Activated CD8-positive, alpha-beta T cell treated with anti-CD3 and anti-CD28 coated beads, Interleukin-2, amount 10 ng/mL, durations not matched to agents 7 days and 5 days (primary cell): ENCODE measurements at places on chromosomes 6 and 20.

- no peaks in the 10 kb centered on the region for H3K4me1 ChIP-seq
- no peak overlapping the region for H3K4me3 ChIP-seq
- H3K27me3 ChIP-seq, result peaks cover 3% of the 10 kb centered on the region
These were observed 292.1 kb downstream of the CDC5L start for GRCh38 chr6:44679438-44680201.

DNA sequence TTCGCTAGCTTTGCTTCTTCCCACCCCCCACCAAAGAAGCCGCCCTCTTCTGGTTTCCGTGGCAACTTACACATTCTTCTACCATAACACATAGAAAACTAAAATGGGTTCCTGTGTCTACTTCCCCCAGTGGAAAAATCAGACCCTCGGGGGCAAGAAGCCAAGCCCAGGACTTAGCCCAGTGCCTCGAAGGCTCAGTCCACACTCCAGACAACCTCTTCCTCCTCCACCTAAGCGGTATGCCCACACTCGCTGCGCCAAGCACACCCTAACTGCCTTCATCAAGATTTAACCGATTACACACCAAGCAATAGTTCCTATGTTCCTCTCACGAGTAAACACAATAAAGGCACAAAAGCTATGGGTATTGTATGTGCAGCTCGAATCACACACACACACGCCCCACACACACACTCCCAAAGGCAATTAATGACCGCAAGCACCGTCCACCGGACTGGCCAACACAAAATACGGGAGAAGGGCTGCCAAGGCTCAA, 537 bp downstream of the PPIL4 start:
- peaks cover 5% of the 10 kb centered on the region for H3K27me3 ChIP-seq
- H3K4me3 ChIP-seq, result peak overlapping the region; percentile 92
- H3K4me1 ChIP-seq, result peaks cover 30% of the 10 kb centered on the region
- peaks cover 3% of the 10 kb centered on the region for H3K36me3 ChIP-seq
- H3K27ac ChIP-seq, result peak overlapping the region; percentile 97
- DNase-seq, result peak; percentile 79

DNA sequence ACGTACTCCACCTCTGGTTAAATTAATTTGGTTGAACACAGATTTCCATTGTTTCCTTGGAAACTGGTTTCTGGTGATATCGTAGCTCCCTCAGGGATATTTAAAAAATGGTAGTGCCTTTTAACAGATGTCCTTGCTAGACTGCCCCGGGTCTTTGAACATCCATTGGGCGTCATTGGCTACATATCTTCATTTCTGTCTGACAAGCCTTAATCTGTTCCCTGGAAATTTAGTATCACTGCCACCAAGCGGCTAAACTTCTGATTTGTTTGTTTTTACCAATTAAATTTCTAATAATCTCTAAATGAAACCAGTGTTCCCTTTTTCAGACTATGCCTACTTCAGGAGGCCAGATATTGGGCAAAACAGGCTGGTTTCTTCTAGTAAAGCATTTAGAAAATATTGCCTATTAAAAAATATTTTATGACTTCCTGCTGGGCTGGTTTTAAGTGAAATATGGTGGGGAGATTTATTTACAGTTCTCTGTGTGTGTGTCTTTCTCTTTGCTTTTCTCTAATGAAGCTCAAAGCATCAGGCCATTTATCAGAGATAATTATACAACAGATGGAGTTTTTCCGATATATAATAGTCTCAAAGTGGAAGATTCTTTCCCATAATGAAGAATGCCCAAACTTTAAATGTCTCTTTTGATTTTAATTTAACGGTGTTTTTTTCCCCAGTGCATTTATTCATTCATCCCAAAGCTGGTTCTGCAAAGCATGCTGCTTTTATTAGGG, 249.5 kb downstream of the ZFAND3 start:
- H3K4me1 ChIP-seq, result no peaks in the 10 kb centered on the region
- no peak overlapping the region for H3K4me3 ChIP-seq
- H3K27ac ChIP-seq, result no peak overlapping the region
- no peaks in the 10 kb centered on the region for H3K27me3 ChIP-seq
- no peak for DNase-seq
- H3K36me3 ChIP-seq, result peaks cover 12% of the 10 kb centered on the region

DNA sequence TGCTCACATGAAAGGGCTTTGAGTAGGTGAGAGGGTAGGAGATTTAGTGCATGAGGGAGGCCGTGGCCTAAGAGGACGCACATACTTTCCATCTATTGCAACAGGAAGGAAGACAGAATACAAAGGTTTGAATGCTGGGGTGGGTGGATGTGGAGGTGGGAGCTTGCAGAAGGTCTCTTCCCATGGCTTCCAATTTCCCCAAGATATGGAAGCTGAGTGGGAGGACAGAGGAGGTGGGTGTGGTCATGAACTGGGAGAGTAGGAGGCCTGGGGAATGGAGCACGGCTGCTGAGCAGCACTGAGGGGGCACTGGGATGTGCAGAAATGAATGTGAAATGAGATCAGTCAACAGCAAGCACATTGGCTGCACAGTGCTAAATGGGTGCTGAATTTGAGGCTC, 70.3 kb downstream of the SCML4 start:
- peaks cover 43% of the 10 kb centered on the region for H3K4me1 ChIP-seq
- H3K27ac ChIP-seq, result no peak overlapping the region
- no peak overlapping the region for H3K4me3 ChIP-seq
- DNase-seq, result no peak
- peaks cover 42% of the 10 kb centered on the region for H3K36me3 ChIP-seq

GRCh38 chr6:30485236-30485635, 4.1 kb upstream of the HLA-E start:
- H3K27ac ChIP-seq, result no peak overlapping the region
- no peak overlapping the region for H3K4me3 ChIP-seq
- peaks cover 30% of the 10 kb centered on the region for H3K27me3 ChIP-seq
- peaks cover 34% of the 10 kb centered on the region for H3K4me1 ChIP-seq
- no peak for DNase-seq
- peaks cover 12% of the 10 kb centered on the region for H3K36me3 ChIP-seq

DNA sequence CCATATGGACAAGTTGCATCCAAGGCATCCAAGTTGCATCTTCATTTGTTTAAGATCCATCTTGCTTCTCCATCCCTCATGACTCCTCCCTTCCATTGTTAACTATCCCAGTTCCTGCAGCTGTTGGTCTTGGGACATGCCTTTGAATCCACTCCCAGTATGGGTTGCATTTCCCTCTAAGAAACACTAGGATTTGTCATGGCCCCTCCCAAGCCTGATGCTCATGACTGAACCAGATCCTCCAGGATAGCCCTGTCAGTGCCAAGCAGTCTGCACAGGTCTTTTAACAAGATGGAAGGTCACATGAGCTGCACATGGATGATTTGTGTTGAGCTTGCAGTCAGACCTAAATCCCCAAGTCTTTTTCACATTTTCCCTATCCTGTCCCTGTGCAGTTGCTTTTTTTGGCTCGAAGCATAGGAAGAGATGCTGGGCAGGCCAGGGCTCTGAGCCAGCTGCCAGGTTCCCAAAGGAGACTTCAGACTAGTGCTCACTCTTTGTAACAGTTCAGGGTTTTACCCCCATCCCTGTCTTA, 4.2 kb downstream of the PPP2R5D start:
- no peaks in the 10 kb centered on the region for H3K27me3 ChIP-seq
- DNase-seq, result no peak
- no peak overlapping the region for H3K27ac ChIP-seq
- H3K4me1 ChIP-seq, result peaks cover 34% of the 10 kb centered on the region

DNA sequence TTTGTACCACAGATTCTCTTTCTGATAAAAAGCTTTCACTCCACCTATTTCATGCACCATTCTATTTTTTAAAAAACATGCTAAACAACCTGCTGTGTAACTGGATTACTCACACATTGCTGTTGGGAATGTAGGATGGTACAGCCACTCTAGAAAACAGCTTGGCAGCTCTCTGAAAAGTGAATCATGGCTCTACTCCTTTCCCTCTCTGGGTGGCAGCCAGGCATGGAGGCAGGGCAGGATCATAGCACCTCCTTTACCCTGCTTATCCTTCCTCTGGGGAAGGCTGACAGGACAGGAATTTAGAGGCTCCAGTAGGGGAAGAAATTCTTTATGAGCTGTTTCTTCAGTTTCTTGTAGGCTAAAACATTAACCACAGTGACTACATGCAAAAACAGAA, 6.7 kb upstream of the VNN2 start:
- peaks cover 11% of the 10 kb centered on the region for H3K36me3 ChIP-seq
- no peaks in the 10 kb centered on the region for H3K27me3 ChIP-seq
- H3K27ac ChIP-seq, result no peak overlapping the region

DNA sequence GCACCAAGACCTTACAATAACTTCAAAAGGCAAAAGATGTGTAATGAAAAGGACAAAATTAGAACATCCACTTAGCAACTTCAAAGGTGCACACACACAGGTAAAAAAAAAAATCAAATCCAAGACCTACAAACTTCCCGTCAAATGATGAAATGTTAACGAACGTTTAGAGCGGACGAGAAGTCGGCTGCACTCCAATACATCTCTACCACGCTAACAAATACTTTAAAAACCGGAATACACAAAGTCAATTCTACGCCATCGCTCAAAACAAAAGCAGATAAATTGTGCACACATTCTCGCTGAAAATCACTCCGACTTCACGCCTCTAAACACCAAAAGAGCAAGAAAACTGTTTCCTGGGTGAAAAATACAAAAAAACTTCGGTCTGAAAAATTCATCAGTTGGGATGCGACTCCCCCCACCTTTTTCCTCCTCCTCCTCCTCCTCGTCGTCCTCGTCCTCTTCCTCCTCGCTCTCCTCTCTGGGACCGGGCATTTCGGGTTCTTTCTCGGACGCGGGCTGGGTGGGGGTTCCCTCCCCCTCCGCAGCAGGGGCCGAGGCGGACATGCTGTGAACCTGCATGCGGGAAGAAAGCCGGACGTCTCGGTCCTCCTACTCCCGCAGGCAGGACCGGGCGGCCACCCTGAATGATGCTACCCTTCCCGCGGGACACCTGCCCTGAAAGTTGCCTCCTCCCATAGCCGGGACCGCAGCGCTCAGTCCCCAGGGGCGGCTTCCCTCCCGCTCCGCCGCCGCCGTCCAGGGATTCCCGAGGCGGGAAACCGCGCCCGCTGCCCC, 712 bp downstream of the DEK start:
- H3K4me3 ChIP-seq, result peak overlapping the region; percentile 86
- no peaks in the 10 kb centered on the region for H3K27me3 ChIP-seq
- H3K4me1 ChIP-seq, result peaks cover 47% of the 10 kb centered on the region
- peaks cover 53% of the 10 kb centered on the region for H3K36me3 ChIP-seq
- DNase-seq, result peak; percentile 41

- peaks cover 5% of the 10 kb centered on the region for H3K27me3 ChIP-seq
- H3K27ac ChIP-seq, result no peak overlapping the region
- no peak overlapping the region for H3K4me3 ChIP-seq
- no peaks in the 10 kb centered on the region for H3K4me1 ChIP-seq
These were observed 178.4 kb downstream of the QKI start for GRCh38 chr6:163592872-163593271.

GRCh38 chr6:32885698-32886286, 31.8 kb downstream of the PSMB9 start:
- H3K4me1 ChIP-seq, result peaks cover 2% of the 10 kb centered on the region
- no peak for DNase-seq
- H3K27ac ChIP-seq, result no peak overlapping the region

DNA sequence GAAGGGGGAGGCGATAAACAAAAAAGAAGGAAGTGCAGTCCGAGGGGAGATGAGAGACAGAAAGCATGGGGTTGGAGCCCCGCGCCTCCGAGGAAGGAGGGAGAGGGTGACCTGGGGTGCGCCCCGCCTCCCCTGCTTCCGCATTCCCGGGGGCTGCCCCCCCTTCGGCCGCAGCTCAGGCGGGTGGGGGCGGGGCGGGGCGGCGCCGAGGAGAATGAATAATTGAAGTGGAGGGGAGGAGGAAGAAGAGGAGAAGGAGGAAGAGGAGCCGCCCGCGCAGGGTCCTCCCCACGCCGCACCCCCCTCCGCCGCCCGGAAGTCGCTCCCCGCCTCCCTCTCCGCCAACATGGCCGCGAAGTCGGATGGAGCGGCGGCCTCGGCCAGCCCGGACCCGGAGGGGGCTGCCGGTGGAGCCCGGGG, at the start of gene XKR7:
Gene XKR7, plus strand, starts transcription at position 322 of the 420 bp plus-strand sequence. Its CDS starts 25 bp downstream, at position 347.
- H3K27me3 ChIP-seq, result peaks cover 40% of the 10 kb centered on the region
- peaks cover 6% of the 10 kb centered on the region for H3K4me1 ChIP-seq
- H3K36me3 ChIP-seq, result no peaks in the 10 kb centered on the region
- no peak within 1 kb of the TSS for H3K27ac ChIP-seq

- H3K4me3 ChIP-seq, result no peak overlapping the region
- H3K36me3 ChIP-seq, result peaks cover 5% of the 10 kb centered on the region
- H3K27me3 ChIP-seq, result no peaks in the 10 kb centered on the region
- H3K27ac ChIP-seq, result no peak overlapping the region
- DNase-seq, result no peak
- H3K4me1 ChIP-seq, result peaks cover 7% of the 10 kb centered on the region
These were observed 27.8 kb downstream of the ACSS2 start for GRCh38 chr20:34904202-34904621.

GRCh38 chr20:57882451-57883161, 172.8 kb upstream of the PMEPA1 start:
- DNase-seq, result no peak
- H3K36me3 ChIP-seq, result no peaks in the 10 kb centered on the region
- H3K27me3 ChIP-seq, result peaks cover 8% of the 10 kb centered on the region

- H3K4me3 ChIP-seq, result no peak overlapping the region
- no peak for DNase-seq
- no peak overlapping the region for H3K27ac ChIP-seq
- H3K27me3 ChIP-seq, result peaks cover 6% of the 10 kb centered on the region
These were observed 41.4 kb upstream of the CLIC5 start for GRCh38 chr6:46056906-46057529.

DNA sequence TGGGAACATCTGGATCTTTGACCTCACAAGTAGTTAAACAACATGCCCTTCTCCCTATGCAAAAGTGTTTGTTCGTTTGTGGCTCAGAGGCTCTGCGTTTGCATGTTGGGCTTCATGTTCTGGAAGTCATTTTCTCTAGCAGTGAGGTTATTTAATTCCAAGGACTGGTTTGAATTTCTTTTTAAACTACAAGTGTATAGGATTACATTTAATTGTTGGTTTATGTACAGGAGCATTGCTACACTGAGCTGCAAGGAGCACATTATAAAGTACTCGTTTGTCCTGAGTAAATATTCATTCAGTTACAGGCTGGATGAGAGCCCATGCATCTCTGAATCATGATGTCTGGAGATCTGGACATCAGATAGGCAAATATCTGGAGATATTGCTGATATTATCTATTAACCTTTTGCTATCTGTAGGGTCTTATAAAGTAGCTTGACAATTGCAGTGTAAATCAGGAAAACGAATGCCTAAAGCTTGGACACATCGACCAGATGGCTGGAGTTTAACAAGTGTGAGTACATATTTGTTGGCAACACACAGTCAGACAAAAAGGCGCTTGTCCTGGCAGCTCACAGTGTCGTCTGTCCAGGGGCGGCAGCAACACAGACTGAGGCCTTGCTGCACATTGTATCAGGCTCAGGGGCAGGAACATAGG, 84.6 kb downstream of the PDE7B start:
- H3K36me3 ChIP-seq, result no peaks in the 10 kb centered on the region
- DNase-seq, result no peak
- H3K4me3 ChIP-seq, result no peak overlapping the region
- H3K4me1 ChIP-seq, result no peaks in the 10 kb centered on the region

GRCh38 chr6:141925001-141925400, 207.7 kb upstream of the GJE1 start:
- no peaks in the 10 kb centered on the region for H3K36me3 ChIP-seq
- no peak overlapping the region for H3K4me3 ChIP-seq
- H3K4me1 ChIP-seq, result no peaks in the 10 kb centered on the region

- H3K27ac ChIP-seq, result peak overlapping the region; percentile 43
- H3K4me1 ChIP-seq, result peaks cover 36% of the 10 kb centered on the region
- H3K36me3 ChIP-seq, result peaks cover 6% of the 10 kb centered on the region
- no peaks in the 10 kb centered on the region for H3K27me3 ChIP-seq
- no peak for DNase-seq
These were observed 9.4 kb downstream of the ACSS1 start for GRCh38 chr20:25048519-25048952.
